Stimulated activated CD8-positive, alpha-beta memory T cell treated with anti-CD3 and anti-CD28 coated beads, Interleukin-7, amount 100 ng/mL, for 4 hours (primary cell): ENCODE measurements at places on chromosomes 11 and 22.

DNA sequence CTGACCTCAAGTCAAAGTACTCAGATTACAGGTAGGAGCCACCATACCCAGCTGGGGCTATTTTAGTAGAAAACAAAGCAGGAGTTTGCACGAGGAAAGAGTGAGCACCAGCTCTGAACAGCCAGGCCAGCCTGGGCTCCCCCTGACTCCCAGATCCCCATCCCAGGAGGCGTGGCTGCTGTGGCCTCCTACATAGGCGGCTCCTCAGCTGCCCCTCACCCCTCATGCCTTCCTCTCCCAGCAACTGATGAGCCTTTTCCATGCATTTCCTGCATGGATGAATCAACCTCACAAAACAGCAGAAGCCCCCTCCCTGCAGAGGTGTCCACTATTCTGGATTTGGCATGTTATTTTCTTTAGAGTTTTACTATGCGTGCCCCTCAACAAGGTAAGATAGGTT is 10.5 kb upstream of the FLRT1 start:
- DNase-seq, result no peak

DNA sequence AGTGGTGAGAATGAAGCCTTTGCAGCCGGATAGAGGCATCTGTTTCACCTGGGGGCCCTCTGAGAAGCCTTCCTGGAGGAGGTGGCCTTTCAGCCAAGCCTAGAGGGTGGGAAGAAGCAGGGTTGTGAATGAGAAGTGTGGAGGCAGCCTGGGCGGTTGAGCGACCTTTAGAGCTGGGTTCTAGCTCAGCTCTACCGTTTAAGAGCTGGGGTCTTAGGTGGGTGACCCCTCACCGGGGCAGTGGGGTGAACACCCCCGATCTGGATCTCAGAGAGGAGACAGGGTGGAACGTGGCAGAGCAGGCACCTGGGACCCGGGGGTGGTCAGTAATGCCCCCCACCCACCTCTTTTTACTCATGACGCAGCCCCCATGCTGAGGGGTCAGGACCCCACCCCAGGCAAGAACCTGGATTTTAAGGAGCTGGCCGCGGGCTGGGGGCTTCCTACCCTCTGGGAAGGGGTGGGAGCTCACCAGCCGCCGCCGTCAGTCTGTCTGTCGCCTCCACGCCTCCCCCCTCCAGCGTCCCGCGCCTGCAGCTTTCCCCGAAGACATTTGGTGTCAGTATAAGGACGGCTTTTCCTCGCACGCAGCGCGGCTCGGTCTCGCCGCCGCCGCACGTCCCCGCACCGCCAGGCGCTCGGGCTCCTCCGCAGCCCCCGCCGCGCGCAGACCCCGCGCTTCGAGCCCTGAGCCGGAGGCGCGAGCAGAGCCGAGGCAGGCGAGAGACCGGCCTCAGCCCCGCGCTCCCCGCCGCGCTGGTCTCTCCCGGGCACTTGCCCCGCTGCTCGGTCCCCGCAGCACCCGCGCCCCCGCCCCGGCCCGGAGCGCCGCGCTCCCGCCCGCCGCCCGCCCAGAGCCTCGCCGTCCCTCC is 13.3 kb upstream of the CACNA1I start:
- peak; percentile 17 for DNase-seq

GRCh38 chr11:79030448-79030847 is 410.4 kb downstream of the TENM4 start:
- DNase-seq, result no peak

- DNase-seq, result no peak
Measured at GRCh38 chr22:23403720-23404688, 176.1 kb downstream of the IGLL1 start.

- no peak for DNase-seq
Measured at GRCh38 chr11:2508793-2509192, 64.0 kb downstream of the KCNQ1 start.

DNA sequence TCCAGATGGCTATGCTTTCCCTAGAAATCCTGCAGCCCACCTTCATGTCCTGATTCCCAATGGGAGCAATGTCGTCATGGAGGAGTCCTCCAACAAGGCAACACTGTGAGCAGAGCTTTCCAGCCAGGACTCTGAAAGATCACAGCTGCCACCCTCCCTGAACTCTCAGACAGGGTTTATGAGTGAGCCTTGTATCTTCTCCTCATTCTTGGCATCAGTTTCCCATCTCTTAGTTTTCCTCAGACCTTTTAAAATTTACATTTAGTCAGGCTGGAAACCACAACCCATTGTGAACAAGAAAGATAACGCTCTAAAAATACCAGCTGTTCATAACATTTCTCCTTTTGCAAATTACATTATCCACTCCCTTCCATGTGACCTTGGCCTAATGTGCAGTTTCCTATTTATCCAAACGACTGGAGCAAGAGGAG is 15.6 kb upstream of the LYVE1 start:
- DNase-seq, result no peak

GRCh38 chr22:31253949-31254348 is 38.3 kb downstream of the PIK3IP1 start:
- no peak for DNase-seq

GRCh38 chr11:92841719-92842118 is 127.7 kb upstream of the MTNR1B start:
- no peak for DNase-seq

DNA sequence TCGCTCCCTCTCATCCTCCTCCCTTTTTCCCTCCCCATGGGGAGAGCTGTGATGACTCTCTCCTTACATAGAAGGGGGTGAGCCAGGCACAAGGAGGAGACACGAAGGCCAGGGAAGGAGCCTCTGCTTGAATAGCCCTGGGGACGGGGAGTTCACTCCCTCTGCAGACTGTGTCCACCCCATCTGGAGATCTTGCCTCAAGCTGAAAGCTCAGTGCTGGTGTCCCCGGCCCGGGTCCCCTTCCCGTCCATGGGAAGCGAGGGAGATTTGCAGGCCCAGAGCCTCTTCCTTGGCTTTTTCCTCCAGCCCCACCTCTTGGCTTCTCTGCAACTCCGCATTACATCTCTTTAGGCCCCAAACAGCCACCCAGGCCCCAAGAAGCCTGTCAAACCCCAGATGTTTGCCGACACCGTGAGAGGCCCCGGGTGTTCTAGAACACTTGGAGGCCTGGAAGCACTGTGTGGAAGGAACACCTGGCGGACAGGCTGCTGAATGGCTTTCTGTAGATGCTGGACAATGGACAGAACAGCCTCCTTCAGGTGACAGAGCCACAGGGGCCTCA is 32.3 kb downstream of the LINC01488 start:
- DNase-seq, result no peak

DNA sequence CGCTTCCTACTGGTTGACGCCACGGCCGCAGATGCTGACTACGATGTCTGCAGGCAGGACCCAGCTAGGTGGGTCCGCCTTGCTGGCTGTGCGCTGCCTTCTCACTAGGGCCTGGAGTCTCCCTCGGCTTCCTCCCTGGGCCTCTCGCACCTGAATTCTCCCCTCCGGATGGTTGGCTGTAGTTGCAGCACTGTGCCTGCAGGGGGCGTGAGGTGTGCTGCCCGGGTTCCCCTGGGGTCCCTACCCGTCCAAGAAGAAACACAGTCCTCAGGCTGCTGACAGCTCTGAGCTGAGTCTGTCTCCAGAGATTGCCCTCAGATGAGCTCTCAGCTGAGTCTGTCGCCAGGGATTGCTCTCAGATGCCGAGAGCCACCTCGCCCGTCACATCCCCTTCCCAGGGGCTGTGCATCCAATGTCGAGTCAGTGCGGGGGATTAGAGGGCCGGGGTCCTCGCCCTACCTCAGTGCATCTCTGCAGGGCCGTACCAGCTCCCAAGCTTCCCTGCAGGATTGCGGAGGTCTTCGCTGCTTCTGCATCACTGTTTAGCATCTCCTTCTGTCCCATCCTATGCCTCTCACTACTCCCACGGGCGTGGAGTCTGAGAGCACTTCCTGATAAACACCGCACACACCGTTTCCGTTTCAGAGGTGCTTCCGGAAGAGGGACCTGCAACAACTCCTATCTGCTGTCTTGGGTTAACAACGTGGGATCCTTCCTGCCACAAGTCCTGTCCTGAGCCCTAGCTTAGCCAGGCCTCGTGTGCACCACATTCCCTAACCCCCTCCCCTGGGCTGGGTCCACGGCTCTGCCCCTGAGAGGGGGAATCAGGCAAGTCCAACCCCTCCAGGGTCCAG is 196.9 kb downstream of the CSNK2A3 start:
- no peak for DNase-seq

DNA sequence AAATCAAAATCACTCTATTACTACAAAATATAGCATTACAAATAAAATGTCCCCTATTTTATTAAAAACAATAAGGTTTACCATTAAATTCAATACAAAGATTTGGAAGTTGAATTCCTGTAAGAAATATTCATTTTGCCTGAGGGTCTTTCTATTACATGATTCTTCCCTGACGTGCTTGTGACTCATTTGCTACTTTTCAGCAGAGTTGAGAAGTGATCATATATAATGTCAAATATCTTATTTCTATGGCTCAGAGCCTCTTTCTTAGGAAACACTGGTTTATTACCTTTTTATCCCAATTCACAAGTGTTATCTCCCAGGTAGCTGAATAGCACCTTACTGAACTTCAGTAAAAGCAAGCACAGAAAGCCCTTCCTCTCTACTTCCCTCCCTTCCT is 65.2 kb upstream of the CNTN5 start:
- DNase-seq, result no peak

- DNase-seq, result no peak
Measured at GRCh38 chr11:86577644-86578636, 94.5 kb downstream of the ME3 start.

DNA sequence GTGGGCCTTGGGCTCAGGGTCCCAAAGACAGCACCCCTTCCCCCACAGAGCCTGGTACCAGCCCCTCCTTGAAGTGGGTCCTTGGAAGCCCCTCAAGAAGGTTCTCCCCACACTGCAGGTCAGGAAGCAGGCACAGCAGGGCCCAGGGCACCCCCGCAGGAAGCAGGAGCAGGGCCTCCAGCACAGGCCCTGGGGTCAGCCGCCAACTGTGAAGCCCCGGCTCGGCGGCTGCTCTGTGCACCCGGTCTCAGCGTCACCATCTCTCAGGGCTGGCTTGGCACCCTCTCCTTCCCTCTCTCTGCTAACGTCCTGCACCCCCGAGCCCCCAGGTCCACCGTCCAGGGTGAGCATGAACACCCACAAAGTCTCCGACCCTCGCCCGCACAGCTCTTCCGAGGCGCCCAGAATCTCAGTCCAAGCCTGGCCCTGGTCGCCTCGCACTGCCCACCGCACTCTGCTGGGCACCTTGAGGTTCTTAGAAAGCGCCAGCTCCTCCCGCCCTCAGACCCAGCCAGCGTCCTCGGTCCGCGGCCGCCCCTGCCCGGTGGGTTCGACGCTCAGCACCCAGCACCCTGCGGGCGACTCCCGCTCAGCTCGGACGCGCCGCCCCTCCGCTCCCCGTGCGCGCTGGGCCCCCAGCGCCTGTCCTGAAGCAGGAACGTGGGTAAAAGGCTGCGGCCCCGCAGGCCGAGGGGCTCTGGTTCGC is 1.4 kb upstream of the SIGIRR start:
- no peak for DNase-seq

GRCh38 chr11:969651-970205 is 44.1 kb downstream of the AP2A2 start:
- no peak for DNase-seq

GRCh38 chr22:44037519-44038375 is 13.6 kb downstream of the PARVB start:
- no peak for DNase-seq

GRCh38 chr22:20595461-20595860 is 88.1 kb downstream of the MED15 start:
- no peak for DNase-seq

DNA sequence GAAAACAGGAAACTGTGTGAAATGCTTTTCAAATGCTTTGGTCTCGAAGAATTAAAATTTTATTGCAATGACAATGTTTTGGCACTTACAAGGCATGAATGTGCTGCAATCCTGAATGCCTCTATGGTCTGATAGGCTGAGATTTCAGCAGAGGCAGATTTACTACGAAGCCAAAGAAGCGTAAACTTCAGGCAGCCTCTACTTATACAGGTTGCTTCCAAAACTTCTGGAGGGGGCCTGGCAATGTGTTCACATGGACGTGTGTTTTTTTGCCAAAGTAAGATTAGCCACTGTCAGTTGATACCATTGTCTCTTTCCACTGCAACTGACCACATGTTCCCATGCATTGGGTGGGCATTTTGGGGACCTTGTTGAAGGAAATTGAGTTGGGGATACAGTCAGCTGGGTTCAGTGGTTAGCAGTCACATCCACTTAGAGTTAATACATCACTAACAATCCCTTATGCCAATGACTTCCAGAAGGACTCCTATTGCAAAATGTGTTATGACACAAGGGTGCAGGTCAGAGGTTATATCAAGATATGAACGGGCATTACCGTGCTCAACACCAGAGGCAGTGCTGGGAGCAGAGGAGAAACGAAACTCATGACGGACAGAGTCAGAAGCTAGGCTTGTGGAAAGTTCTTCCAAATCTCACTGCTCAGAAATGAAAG is 48.8 kb downstream of the ABTB2 start:
- DNase-seq, result no peak

DNA sequence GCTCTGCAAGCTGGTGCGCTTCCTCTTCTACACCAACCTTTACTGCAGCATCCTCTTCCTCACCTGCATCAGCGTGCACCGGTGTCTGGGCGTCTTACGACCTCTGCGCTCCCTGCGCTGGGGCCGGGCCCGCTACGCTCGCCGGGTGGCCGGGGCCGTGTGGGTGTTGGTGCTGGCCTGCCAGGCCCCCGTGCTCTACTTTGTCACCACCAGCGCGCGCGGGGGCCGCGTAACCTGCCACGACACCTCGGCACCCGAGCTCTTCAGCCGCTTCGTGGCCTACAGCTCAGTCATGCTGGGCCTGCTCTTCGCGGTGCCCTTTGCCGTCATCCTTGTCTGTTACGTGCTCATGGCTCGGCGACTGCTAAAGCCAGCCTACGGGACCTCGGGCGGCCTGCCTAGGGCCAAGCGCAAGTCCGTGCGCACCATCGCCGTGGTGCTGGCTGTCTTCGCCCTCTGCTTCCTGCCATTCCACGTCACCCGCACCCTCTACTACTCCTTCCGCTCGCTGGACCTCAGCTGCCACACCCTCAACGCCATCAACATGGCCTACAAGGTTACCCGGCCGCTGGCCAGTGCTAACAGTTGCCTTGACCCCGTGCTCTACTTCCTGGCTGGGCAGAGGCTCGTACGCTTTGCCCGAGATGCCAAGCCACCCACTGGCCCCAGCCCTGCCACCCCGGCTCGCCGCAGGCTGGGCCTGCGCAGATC is 16.5 kb downstream of the P2RY2 start:
- DNase-seq, result no peak

DNA sequence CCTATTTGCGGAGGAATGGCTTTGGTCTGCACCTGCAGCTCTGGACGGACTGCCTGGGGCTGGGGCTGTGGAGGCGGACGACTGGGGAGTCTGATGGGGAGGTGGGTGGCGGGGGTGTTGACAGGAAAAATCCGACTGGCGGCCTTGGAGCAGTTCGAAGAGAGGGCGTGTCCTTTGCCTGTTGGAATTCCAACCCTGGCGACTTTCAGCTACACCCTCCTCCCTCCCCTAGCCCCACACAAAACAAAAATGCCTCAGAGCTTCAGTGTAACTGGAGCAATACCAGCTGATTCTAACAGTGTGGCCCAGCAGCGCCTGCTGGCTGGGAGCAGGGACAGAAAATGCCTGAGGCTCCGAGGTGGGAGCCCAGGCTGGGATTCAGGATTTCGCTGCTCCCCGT is 85.4 kb downstream of the ATXN10 start:
- no peak for DNase-seq
